RCC 7860 (cell line): ENCODE measurements at places on chromosomes 12 and 14.

- no peak for DNase-seq
These were observed 158.9 kb upstream of the PLEKHG7 start for GRCh38 chr12:92543840-92544239.

DNA sequence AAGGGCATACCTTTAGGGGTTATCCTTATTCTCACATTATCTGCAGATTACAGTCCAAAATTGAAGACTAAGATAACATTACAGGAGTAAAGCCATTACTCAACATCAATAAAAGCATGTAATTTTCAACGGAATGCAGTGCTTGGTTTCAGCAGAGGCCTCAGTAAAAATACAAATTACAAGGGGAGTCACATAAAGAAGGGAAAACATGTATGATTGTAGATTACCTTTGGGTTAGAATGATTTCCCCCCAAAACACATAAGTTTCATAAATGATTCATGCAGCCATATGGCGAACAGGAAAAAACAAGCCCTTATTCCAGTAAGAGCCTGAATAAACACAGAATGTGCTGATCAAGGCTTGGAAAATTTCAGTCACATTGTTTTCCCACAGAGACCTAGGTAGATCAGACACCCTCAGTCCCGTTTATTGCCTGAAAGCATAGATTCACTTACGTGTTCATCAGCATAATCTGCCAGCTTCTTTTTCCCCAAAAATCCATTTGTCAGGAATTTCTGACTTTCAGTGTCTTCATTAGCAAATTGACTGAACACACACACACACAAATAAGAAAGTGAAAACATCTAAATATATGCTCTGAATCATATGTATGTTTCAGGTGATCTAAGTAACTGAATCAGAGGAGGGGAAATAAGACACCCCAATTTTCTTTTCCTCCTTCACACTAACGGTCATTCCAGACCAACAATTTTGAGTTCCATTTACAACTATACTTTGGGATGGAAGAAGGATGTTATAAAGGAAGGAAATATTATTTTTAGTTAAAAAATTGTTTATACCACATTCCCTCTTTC, 37.5 kb downstream of the SLC38A4 start:
- no peak for DNase-seq

- no peak for DNase-seq
These were observed 35.2 kb upstream of the DLK1 start for GRCh38 chr14:100691395-100692056.

DNA sequence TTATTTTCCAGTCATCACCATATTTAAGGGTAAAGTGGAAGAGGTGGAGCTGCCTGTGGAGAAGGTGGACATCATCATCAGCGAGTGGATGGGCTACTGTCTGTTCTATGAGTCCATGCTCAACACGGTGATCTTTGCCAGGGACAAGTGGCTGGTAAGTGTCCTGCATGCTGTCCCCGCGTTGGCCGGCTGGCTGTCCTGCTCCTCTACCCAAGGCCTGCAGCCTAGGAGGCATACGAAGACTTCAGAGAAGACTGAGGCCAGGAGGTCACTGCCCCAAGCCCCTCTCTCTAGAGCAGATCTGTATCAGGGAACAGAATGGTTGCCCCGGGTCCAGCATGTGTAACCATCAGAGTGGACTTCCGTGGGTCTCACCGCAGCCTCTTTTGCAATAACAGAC, 77.7 kb downstream of the PRMT8 start:
- no peak for DNase-seq

DNA sequence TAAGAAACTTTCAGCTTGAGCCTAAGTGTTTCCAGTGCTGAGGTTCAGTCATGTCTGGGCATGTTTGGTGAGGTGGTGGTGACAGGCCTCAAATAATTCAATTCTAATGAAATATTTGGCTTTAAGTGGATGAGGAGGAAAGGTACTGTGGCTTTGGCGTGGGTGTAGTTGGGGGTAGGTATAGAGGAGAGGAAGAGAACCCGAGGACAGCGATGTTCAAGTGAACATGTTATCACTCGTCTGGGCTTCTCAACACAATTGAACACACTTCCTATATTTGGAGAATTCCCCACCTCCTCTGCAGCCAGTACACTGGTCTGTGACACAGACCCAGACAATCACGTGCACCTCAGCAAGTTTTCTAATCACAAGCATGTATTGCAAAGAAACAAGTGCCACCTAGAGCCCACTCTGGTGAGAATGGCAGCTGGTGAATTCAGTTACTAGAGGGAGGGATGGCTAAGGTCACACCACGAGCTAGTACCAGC, 53.0 kb downstream of the IFNG-AS1 start:
- no peak for DNase-seq

GRCh38 chr12:105227879-105228278, 8.1 kb downstream of the APPL2 start:
- no peak for DNase-seq

DNA sequence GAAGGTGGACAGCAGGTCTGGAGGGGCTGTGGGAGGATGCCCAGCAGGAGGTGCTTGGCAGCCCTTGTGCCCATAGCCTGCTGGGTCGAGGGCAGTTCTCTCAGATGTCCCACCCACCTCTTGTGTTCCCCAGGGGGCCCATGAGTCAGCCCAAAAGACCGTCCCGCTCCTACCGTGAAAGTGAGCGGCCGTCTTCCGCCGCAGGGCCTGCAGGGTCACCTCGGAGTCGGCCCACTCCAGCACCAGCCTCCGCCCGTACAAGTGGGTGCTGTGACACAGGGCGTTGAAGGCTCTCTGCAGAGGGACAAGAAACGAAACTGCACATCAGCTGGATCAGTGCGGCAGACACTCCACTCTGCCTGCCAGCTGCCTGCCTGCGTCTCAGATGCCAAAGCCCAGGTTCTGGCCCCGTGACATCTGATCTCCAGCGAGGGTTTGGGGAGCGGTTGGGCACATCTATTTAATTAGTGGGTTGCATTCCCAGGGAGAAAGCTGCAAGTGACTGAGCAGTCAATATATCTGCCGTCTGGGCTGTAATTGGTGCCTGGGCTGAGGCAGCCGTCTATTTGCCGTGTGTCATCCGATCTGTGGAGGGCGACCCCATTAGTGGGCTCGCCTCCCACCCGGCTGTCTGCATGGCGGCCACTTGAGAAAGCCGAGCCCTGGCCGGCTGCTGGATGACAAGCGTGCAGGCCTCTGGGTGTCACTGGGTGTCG, 121.5 kb downstream of the RBM19 start:
- no peak for DNase-seq

GRCh38 chr12:93054021-93054420, 124.9 kb upstream of the EEA1 start:
- DNase-seq, result no peak

- no peak for DNase-seq
These were observed 4.9 kb upstream of the CMA1 start for GRCh38 chr14:24513009-24513408.

DNA sequence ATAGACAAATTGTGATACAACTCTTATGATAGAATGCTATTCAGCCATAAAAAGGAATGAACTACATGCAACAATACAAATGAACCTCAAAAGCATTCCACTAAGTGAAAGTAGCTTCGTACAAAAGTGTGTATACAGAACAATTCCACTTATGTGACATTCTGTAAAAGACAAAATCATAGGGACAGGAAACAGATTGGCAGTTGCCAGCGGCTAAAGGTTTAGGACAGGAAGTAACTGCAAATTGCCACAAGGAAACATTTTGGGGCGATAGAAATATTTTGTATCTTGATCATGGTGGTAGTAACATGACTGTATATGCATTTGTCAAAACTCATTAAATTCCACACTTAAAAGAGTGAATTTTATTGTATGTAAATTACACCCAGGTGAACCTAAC, 113.4 kb downstream of the CAPZA3 start:
- DNase-seq, result no peak

- DNase-seq, result no peak
These were observed 65.2 kb downstream of the PPP2R5E start for GRCh38 chr14:63478010-63478409.

GRCh38 chr12:62808166-62808879, 126.6 kb downstream of the PPM1H start:
- DNase-seq, result no peak

GRCh38 chr12:102513272-102513671, 32.9 kb upstream of the IGF1 start:
- DNase-seq, result no peak

- DNase-seq, result no peak
These were observed 43.8 kb downstream of the ANO6 start for GRCh38 chr12:45259675-45260074.

GRCh38 chr14:38960946-38961531, 142.0 kb downstream of the SEC23A start:
- no peak for DNase-seq

GRCh38 chr14:92846162-92846897, 52.2 kb downstream of the GOLGA5 start:
- DNase-seq, result peak; percentile 80

- DNase-seq, result no peak
These were observed 13.7 kb downstream of the TCTN1 start for GRCh38 chr12:110627500-110628195.

- DNase-seq, result no peak
These were observed 31.3 kb downstream of the A2M start for GRCh38 chr12:9084417-9084816.

DNA sequence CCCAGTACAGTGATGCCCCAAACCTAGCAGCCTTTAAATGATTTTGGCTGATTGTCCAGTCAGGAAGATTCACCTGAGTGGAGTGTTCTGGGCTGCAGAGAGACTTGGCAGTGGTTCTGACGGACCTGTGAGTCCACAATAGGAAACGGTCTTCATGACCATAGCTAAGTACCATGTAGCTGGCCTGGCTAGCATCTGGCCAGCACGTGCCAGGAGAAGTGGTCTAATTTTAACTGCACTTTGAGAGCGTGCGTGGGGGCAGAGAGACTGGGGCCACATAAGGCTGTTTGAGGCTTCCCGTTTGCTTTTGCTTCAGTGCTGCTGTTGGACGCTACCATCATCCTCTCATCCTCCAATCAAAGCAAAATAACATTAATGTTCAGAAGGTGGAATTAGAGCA, 54.7 kb downstream of the PPM1A start:
- DNase-seq, result no peak

DNA sequence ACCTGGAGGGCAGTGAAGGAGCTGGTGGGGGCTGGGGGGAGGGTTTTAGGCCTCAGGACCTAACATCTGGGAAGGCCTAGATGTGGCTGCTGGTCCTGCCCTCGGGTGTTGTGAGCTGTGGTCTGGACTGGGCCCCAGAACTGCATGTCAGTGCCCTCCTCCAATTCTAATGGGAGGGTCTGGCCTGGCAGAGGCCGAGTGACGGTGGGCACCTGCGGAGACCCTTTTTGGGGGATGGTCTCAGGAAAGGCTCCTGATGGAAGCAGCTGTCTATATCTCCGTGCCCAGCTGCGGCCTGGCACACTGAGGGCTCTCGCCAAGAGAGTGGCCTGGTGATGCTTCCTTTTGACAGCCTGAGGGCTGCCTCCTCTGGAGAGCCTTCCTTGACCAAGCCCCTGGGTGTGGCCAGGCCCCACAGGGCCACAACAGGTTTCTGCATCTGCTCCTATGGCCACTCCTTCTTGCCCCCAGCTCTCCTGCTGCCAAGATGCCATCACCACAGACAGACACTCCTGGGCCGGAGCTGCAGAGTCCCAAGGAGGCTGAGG, 5.3 kb downstream of the EXOC3L4 start:
- DNase-seq, result no peak

GRCh38 chr12:93550748-93551611, 21.5 kb upstream of the SOCS2 start:
- no peak for DNase-seq

DNA sequence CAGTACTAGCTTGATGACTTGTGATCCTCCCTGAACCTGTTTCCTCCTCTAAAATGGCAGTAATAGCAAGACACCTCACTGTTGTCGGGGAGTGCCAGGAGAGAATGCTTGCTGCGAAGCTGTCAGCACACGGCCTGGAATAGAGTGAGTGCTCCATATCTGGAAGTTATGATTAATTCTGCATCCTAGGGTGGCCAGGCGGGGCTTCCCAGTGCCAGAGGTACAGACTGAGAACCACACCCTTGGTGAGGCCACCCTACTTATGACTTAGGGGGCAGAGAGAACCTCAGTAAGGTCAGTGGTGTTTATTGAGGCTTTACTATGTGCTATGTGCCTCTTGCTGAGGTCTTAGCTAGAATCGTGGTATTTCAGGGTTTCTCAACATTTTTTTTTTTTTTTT, 20.1 kb downstream of the MORN3 start:
- DNase-seq, result no peak

DNA sequence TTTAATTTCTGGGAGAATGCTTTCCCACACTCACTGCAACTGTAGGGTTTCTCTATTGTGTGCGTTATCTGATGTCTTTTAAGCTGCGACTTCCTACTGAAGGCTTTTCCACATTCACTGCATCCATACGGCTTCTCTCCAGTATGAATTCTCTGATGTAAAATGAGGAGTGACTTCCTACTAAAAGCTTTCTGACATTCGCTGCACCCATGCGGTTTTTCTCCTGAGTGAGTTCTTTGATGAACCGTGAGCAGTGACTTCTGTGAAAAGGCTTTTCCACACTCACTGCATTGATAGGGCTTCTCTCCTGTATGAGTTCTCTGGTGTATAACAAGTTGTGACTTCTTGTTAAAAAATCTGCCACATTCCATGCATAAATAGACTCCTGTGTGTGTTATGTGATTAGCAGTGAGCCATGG, 29.7 kb downstream of the ZNF605 start:
- DNase-seq, result no peak

- no peak for DNase-seq
These were observed 455.8 kb downstream of the PCNX1 start for GRCh38 chr14:71362920-71363584.

- no peak for DNase-seq
These were observed 37.3 kb upstream of the EVL start for GRCh38 chr14:100027771-100028490.

DNA sequence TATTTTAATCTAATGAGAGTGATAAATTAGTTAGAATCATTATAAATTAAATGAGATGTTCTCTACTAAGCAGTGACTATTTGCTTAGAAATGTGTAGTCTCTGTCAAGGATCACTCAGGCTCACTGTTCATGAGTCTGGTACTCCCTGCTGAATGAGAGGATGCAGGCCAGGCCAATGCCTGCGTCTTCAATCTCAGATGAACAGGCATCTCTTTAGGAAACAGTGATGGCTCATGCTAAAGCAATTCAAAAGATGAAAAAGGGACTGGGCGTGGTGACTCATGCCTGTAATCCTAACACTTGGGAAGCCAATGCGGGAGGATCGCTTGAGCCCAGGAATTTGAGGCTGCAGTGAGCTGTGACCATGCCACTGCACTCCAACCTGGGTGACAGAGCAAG, 106.8 kb downstream of the ZFC3H1 start:
- DNase-seq, result peak; percentile 94

- no peak for DNase-seq
These were observed 136.5 kb upstream of the CCND2 start for GRCh38 chr12:4137015-4137414.

GRCh38 chr12:24815114-24815423, 133.8 kb downstream of the BCAT1 start:
- no peak for DNase-seq

DNA sequence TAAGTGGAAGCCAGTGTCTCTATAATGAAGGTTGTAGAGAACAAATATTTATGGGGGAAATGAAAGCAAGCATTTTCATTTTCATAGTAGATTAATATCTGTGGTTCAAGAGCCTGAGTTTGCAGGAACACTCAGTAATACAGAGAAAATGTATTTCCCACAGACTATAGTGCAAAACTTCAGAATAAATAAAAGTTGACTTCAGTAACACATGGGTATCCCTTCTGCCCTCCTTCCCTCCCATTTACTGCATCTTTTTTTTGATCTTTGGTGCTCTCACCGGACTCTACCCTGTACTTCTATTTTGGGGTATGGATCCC, 75.3 kb upstream of the AMN1 start:
- DNase-seq, result no peak
